ENCODE measurements at places on chromosomes 6 and 20.

DNA sequence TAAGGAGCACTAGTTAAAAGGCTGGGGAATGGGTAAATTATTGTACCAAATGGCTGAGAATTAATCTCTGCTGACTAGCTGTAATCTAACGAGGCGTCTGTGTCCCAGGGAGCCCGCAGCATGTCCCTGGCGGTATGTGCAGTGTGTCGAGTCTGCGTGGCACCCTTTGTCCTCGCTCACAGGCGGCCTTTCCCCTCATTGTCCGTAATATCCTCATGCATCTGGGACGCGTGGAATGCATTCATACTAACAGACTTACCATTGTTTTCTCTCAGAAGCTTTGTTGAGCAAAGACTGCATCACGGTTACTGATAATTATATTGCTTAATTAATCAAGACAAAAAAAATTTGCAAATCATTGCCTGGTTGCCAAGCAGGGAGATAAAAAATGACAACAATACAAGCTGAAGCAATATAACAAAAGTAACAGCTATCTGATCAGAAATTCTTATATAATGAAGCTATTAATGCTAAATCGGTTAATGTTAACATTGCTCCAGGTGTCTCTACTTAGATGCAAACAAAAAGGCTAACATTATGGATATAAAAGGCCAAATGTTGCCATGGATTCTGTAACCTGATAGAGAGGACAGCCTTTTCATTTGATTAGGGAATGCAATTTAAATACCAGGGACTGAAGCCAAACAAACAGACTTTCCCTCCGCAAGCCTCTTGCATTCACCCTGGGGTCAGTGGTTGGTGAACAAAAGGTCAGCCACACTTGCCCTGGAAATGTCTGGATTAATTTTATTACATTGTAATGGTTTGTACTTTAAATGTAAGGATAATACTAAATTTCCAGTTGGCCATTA, 124.8 kb downstream of the INSM1 start:
- no peak for DNase-seq

DNA sequence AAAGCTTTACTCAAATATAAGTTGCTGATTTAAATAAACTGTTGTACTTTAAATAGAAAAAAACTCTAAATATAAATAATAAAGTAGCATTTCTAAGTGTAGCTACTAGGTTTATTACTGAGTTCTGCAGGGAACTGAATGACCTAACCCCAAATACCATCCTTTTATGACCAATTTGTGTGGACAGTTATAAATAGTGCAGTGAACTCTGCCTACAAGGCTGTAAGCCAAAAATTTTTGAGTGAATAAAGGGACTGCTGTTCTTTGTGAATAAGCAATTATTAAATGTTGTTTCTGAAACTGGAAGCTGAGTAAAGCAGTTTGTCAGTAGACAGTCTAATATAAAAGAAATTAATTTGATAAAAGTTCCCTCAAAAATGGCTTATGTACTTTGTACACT, 90.8 kb upstream of the ELOVL5 start:
- DNase-seq: no peak

DNA sequence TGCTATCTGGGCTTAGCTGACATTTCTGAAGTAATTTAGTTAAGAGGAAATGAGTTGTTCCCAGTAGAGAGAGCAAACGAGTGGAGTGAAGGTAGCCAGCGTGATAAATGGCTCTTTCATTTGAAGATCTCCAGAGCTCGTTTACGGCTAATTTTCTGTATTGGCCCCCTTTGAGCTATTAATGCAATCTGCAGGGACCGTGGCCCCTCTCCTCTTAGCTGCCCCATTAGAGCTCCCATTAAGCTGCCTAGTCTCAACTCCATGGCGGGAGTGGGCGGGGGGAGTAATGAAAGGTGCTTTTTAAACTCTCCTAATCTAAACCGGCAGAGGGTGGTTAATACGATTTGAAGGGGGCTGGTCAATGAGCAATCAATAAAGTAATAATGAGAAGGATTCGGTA, 12.5 kb downstream of the TFAP2B start:
- DNase-seq: no peak

- DNase-seq: no peak
These were observed 60.5 kb downstream of the CYB5R4 start for GRCh38 chr6:83920017-83920416.

GRCh38 chr20:57907131-57908000, 197.6 kb upstream of the PMEPA1 start:
- no peak for DNase-seq

DNA sequence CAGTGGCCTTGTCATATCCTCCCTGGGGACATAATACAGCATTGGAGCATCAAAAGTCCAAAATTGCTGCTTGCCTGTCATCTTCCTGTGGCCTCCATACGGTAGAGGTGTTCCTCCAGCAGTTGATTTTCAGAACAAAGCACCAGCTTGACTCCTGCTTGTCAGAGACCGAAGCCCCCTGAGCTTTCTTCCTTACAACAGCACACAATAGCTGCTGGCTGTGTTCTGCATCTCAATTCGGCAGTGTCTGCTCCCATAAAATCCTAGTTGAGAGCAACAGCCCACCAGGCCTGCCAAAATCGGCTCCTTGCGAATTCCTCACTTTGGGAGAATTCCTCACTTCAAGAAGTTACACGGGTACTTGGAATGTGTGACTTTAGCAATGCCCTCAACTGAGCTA, 372.9 kb downstream of the SAMD5 start:
- no peak for DNase-seq

DNA sequence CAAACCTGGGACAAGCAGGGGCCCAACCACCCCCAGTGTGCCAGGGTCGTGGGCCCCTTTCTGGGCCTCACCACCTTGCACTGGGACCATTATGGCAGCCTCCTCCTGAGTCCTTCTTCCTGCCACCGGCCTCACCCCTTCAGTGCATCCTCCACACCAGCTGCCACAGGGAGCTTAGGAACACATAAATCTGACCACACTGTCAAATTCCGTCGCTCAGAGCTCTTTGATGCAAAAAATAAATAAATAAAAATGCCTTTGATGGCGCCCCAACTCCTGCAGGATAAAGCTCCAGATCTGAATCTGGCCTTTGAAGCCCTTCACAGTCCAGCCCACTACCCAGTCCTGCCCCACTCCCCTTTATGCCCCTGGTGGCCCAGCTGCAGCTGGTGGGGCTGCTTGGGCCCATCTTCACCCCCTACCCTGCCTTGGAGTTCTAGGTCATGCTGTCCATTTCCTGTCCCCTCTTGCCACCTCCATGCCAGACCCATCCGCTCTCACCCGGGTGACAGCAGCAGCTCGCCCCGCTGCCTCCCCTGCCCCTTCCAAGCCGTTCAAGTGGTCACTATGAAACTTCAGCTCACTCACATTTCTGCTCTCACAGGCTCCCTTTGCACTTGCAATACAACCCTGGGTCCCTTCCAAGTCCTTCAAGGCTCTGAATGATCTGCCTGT, 16.0 kb downstream of the MYH7B start:
- no peak for DNase-seq

Data from forelimb muscle (tissue), 1 donor.